ENCODE measurements at places on chromosomes 16 and 17.

DNA sequence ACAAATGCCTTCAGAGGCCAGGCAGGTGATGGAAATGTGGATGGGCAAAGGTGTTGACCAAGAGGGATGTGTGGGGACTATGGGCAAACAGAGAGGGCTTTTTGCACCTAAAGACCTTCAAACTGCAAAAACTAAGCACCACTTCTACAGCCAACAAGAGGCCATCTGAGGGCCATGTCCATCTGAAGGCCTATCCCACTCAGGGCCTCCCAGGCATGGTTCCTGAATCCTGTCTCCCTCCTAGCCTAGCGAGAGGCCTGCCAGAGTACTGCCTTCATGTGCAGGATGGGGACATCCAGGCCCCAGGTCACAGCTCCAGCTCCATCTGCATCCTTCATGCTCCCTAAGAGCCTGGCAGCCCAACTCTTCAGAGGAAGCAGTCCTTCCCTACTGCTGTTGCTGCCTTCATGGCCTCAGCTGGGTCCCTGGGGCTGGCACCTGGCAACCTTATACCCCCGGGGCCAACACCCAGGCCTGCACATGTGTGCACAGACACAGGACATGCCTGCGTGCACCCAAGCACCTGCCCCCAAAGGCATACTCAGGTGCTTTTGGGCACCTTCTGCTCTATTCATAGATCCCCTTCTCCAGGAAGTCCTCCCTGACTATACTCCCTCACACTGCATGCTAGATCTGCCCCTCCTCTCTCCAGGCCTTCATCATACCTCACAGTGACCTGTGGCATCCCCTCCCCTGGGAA, 95.2 kb downstream of the C16orf78 start:
- DNase-seq = no peak

DNA sequence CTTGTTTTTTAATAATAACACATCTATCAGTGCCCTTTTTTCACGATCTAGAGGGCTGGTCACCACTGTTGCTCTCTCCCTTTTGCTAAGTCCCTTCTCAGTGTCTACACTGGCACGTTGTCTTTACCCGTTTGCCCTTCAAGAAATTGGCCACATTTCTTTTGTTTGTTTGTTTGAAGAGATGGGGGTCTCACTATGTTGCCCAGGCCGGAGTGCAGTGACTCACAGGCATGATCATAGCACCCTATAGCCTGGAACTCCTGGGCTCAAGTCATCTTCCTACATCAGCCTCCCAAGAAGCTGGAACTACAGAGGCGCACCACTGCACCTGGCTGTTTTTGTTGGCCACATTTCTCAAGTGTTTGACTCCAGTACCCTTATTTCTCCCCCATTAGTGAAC, 138.0 kb upstream of the AXIN2 start:
- no peak for DNase-seq

- DNase-seq = no peak
These were observed 18.2 kb upstream of the KRT20 start for GRCh38 chr17:40903129-40903847.

GRCh38 chr16:86491640-86492023, 18.7 kb upstream of the FOXF1 start:
- DNase-seq = no peak

GRCh38 chr16:57366544-57367040, 5.7 kb upstream of the CX3CL1 start:
- no peak for DNase-seq

GRCh38 chr17:32495359-32496231, 8.8 kb downstream of the CDK5R1 start:
- no peak for DNase-seq

DNA sequence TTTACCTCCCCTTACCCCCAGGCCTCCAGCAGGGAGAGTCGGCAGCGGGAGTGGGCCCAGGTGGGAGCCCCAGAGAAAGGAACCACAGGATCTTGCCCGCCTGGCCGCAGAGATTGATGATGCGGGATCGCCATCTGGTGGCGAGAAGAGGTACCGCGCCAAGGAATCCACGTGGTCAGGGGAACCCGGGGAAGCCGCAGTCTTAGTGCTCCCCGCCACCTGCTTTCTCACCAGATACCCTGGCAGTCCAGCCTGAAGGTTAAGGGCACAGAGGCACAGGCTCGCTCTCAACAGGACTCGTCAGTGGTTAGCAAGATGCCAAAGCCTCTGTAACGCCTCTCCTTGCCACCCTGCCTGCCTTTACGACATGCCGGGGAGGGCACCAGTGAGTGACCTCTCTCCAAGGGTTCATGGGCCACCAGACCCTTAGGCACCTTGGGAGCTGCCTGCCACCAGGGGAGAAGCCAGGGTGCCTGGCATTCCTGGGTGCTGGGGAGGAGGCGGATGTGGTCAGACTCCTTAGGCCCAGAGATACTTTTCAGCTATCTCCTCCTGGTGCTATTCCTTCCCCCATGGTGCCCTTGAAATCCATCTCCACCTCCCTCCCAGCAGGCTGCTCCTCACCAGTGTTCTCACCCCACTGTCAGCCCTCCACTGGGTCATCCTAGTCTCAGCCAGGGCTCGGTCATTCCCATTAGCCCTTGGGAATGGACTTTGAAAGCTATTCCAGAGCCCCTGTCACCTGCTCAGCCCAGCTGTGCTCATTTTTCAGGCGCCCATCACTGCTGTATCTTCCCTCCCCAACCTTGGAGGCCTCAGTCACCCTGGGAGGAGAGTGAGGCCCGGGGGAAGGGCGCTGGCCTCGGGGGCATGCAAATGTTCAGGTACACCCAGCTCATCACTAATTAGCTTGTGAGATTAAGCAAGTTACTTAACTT, 5.5 kb upstream of the RHBDF2 start:
- DNase-seq = no peak

DNA sequence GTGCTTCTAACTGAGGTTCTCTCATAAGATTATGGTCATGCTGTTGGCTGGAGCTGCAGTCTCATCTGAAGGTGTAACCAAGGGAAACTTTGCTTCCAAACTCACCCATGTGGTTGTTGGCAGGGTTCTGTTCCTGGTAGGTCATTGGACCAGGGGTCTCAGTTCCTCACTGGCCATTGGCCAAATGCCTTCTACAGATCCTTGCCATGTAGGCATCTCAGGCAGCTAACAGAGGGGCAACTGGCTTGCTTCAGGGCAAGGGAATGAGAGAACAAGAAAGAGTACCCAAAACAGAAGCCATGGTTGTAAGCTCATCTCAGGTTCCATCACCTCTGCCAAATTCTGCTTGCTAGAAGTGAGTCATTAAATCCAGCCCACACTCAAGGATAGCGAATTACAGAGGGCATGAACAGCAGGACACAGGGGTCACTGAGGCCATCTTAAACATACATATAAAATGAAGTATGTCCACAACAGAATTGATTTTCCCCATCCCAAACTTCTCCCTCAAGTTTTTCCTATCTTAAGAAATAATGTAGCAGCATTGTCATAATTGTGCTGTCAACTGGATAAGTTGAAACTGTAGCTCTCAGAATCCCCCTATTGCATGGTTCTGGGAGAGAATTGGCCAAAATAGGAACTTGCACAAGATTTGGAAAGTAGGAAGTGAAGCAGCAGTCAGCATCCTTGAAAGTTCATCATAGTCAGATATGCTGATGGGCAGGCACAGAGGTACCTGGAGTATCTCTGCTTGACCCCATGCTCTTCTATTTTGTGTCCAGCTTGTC, 42.4 kb upstream of the CES5A start:
- no peak for DNase-seq

GRCh38 chr17:9467518-9467917, 108.1 kb downstream of the STX8 start:
- DNase-seq = no peak

GRCh38 chr17:67056746-67057490, 12.6 kb downstream of the CACNG1 start:
- DNase-seq = no peak

DNA sequence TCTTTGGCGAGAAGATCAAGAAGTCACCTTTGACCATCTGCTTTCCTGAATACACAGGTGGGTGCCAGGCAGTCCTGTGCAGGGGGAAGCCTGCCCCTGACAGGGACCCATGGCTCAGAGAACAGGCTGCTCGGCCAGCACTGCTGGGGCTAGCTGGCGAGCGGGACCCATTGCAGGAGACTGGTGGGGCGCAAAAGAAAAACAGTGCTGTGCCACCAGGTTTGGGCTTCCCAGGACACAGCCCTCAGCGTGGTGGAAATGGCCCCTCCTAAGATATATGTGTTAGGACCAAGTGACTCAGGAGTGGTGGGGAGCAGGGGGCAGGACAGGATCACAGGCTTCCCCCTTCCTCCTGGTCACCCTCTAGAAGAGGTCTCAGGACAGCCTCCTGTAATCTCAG, 73.9 kb downstream of the AMFR start:
- no peak for DNase-seq

DNA sequence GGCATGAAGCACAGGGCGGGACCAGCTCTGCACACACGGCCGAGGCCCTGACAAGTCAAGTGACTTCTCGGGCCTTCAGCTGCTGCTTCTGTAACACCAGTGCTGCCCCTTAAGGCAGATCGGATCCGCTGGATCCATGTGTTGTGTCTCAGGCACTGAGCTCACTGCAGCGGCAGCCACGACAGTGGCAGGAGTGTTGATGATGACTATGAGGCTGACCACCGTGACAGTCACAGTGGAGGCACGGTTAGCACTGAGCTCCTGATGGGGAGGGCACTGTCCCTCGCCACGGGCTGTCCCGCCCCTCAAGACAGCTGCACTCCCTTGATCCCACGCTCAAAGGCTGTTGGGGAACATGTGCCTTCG, 29.4 kb downstream of the PEMT start:
- no peak for DNase-seq

DNA sequence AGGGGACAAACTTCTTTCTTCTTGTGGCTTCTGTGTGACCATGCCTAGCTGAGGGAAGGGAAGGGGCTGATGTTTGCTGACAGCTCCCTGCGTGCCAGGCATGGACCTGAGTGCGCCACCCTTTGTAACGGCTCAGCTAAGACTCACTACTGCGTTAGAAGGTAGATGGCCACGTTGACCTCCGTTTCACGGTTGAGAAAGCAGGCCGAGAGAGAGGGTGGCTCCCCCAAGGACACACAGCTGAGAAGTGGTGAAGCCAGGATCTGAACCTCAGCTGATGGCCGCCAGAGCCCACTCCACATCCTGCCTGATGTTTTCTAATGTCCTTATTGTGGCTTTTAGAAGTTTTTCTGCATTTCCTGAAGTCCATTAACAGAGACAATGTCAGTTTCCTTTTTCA, 45.1 kb downstream of the RGS9 start:
- DNase-seq = no peak

- no peak for DNase-seq
These were observed 96.5 kb downstream of the ABCC1 start for GRCh38 chr16:16045879-16046278.

DNA sequence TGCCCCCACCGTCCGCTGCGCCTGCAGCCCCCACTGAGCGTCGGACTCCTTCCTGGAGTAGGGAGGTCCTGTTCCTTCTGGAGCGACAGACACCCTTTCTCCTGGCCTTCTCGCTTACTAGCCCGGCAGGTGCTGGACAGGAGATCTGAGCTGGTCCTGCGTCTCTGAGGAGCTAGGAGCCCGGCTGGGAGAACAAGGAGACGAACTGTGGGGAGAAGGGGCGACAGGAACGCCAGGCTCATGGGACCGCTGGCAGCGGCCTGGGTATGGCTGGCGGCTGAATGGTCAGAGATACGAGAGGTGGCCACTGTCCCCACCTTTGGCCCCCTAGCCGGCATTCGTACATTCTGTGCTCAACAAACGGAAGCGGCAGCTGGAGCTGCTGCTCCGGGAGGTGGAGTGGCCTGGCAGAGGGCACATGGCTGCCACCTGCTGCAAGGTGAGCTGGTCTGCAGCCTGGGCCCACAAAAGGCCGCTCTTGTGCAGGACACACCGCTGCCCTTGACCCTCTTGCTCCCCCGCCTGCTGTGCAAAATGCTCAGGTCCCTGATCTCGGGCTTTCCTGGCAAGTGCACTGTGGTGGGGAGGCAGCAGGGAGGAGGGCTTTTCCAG, 2066.7 kb downstream of the TP53TG3F start:
- no peak for DNase-seq

- DNase-seq = no peak
These were observed 51.2 kb upstream of the CHMP6 start for GRCh38 chr17:80940171-80941123.

DNA sequence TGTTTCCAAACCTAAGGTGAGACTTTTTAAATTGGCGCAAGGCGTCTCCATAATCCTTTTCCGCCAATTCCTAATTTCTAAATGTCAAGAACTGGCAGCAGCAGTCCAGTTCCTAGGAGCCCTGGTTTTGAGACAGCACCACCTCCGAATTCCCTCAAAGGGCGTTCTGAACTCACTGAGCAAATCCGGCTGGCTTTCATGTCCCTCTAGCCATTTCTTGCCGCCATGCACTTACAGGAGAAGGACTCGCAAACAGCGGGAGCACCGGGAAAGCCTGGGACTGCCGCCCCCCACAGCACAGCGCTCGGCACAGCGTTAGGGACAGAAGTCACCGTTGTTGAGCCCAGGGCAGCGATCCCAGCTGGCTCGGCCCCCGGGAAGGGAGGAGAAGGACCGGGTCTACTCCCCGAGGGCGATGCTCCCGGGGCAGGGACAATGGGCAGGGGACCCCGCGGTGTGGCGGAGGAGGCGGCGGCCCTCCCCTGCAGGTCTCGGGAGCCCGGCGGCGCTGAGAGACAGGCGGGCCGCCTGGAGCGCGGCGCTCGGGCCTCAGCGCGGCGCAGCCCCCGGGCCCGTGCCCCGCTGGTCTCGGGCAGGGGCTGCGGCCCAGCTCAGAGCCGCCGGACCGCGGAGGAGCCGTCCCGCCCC, 545 bp downstream of the ARHGAP17 start:
- no peak for DNase-seq

GRCh38 chr17:65609749-65610148, 48.3 kb upstream of the AXIN2 start:
- no peak for DNase-seq

DNA sequence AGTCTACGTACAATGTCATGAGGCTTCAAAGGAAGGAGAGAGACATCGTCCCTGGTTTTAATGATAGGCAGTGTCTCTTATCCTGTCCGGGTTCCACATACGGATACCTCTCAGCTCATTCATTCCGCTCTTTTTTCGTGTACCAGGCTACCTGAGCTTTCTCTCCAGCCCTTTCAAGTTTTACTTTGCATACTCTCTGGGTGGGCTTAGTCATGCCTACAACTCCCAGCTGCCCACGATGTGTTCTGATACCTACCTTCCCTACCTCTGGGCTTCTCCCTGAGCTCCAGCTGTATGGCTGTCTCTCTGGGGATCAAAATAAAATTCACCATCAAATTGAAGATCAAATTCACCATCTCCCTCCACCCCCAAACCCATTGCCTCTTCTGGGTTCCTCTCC, 354.0 kb upstream of the EEF2KMT start:
- no peak for DNase-seq

All from skeletal muscle cell (primary cell).